NCI-H1048 (cell line): ENCODE measurements at places on chromosomes 1 and 21.

DNA sequence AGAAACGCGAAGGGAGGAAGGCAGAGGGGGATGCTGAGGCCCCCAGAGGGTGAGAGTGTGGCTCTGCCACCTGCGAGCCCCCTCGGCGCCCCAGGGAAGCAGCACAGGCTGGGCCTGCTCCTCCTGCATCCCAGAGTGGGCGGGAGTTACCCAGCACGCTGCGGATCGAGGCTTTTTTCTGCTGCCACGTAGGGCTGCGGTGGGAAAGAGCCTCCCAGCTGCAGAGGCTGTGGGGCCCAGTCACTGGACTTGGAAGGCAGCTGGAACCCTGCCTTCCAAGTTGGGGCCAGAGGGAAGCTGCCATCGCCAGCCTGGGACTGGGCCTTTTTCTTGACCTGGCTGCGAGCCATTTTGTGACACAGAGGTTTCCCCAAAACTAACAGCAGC lies 2.3 kb upstream of the GRIK3 start:
- no peak for DNase-seq

- no peak for DNase-seq
These were observed 117.0 kb upstream of the VAV3 start for GRCh38 chr1:108082001-108082400.

DNA sequence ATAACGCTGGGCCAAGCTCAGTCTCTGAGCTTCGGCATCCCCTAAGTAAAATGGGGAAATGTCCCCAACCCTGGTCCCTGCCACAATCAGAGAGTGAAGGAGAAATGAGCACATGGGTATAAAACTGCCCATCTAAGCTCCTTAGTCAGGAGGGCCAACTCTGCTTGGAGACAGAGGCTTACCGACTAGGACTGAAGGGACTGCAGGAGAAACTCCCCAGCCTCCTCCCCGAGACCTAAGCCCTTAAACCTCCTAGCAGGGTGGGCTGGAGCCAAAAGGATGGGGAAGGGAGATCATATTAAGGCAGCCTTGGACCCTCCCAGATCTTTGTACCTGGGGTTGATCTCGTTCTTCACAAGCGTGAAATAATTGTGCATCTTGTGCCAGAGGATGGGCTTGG lies 5.5 kb downstream of the ETNK2 start:
- DNase-seq = no peak

DNA sequence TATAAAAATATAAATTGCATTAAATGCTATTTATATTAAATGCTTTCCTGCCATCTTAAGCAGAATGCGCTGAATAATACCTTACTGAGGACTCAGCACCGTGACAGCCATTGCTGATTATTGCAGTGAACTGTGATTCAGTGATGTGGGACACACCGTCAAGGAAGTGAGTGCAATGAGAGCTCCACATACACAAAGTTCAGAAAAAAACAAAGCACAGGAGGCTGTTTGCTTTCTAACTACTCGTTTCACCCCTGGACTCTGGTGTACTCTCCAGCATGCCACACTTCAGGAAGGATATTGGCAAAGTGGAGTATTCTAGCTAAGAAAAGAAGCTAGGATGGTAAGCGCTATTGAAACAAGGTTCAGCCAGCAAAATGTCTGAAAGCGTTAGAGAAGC lies 57.4 kb upstream of the CXADR start:
- no peak for DNase-seq

DNA sequence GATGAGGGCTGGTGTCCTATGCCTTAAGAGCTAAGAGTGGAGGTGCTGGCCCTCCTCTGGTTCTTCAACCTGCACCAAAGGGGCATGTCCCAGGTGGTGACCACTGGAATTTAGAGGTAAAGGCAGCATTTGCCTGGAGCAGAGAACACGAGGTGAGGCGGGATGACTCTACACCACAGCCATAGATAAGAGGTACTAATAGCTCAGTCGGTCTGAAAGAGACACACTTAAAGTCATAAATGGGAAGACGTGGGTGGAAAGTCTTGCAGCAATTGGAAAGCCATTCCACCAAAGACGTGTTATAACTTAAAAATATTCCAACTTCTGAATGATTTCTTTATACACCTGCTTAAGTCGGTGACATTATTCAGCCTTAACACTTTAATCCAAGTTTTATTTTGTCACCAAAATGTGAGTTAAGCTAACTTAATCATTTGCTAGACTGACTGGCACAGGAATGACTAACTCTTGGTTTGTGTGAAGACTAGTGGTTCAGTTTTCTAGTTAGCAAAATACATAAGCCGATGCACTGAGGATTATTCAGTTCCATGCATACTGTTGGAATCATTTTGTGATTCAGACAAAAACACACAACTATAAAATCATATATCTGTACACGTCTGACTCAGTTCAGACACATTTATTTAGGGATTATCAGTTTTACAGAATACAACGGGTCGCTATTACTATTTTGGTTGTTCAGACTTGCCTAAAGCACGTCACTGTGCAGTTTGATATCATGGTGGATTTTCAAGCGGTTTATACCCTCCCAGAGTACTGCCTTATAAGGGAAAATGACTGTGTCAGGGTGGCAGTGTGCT lies 4.6 kb upstream of the ETS2 start:
- no peak for DNase-seq

GRCh38 chr1:227944931-227945890 lies 2.5 kb downstream of the WNT9A start:
- no peak for DNase-seq

DNA sequence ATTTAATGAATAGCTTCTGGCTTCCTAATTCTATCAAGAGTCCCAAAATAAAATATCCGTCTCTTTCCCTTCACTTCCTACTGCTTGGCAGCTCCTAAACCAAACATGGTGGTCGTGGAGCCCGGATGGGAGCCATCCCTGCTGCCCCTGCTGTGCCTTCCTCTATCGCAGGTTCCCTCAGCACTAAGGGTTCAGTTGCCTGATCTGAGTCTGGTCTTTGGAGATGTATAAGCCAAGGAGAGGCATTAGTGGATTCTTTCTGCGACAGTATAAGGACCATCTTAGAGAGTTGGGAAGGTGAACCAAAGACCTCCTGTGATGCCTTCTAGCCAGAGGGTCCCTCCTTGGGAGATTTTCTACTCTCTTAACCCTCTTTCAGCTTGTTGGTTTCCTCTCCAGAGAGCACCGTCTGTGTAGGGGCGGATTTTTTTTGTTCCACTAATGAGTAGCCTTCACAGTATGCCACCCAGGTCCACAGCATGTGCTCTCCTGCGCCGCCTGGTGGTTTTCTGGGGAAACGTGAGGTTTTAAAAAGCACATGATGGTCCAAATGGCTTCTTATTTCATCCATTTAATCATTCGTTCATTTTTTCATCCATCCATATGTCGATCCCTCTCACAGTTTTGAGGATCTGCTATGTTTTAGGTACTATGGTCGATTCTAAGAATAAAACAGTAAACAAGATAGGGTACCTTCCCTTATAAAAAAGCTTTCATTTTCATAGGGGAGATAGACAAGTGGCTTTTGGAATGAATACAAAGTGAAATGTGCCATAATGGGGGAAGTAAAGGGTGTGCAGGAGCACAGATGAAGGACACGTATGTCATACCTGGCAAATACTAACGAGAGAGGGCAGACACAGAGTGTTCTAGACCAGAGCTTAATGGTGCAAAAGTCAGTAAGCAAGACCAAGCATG lies 71.0 kb downstream of the NFASC start:
- DNase-seq = peak; percentile 68

GRCh38 chr1:119475866-119476439 lies 31.1 kb upstream of the HSD3B1 start:
- DNase-seq = no peak

DNA sequence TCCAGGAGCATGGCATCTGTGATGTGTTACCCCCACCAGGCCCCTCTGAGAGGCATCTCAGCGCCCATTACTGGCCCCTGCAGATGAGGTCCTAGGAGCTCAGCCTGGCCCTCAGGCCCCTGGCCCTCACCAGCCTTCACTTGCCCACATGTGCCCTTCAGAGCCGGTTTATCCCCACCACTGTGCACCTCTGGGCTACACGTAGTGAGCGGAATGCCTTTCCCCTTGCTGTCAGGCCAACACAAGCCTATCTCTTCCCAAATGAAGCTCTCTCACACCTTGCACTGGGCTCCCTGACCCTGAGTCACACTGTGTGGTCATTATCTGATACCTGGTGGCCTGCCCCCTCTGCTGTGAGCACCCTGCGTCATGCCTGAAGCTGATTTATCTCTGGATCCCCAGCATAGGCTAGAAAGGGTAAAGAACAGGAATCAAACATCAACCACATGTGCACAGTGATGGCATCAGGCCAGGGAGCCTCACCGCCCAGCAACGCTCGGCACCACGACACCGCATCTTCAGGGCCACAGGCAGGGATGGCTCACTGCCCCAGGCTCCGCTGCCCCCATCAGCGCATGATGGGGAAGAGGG lies 49.1 kb downstream of the GLIS1 start:
- DNase-seq = no peak

GRCh38 chr1:163472651-163473248 lies 151.0 kb downstream of the NUF2 start:
- DNase-seq = no peak

GRCh38 chr1:26959722-26960624 lies at the start of gene KDF1:
Gene KDF1 (minus strand): TSS chr1:26960468. CDS start chr1:26952380, 8,088 bp downstream.
- peak; percentile 56 for DNase-seq

- no peak for DNase-seq
These were observed 1.1 kb upstream of the ZNF496 start for GRCh38 chr1:247332623-247333361.

GRCh38 chr1:35936838-35937237 lies 5.9 kb downstream of the AGO3 start:
- DNase-seq = no peak

GRCh38 chr1:178345807-178346206 lies 151.0 kb downstream of the CLEC20A start:
- no peak for DNase-seq

DNA sequence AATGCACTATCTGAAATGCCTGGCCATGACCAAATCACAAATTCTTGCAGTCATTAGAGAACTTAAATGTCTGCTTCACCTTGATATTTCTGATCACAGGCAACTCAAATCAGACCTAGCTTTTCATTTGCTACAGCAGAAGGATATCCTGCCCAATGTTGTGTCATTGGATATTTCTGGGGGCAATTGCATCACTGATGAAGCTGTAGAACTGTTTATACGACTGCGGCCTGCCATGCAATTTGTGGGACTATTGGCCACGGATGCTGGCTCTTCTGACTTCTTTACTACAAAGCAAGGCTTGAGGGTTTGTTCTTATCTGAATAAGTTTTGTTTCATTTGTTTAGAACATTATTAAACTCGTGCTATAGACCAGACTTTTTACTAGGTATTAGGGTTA lies 14.9 kb downstream of the ZYG11A start:
- DNase-seq = no peak

DNA sequence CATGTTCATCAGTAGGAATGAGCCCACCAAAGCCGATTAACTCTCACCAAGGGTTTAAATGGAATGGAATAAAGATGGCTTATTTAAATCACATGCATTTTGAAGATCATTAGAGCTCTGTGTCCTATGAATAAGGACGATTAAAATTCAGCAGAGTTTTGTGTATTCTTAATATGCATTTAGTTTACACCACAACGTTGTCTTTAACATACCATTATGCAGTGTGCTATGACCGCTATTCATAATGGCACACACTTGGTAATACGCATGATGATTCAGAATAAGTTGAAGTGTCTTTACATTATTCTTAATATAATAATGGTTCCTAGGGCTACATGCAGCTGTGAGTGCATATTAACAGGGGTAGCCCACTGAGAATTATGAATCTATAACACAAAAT lies 190.7 kb downstream of the PTBP2 start:
- no peak for DNase-seq
